Epithelial cell of umbilical artery (primary cell): ENCODE measurements at places on chromosomes 5 and 9. TPM values are rescaled to one million over a fixed set of nuclear protein-coding genes. Genes with fewer than 3 reads are reported as not detected.

Gene PTGES
- total RNA-seq: 0.32 and 0.46 TPM in 2 replicates

Gene CD74
- 0.65 and 1.2 TPM in 2 replicates for total RNA-seq

Gene CTNNAL1
- total RNA-seq: 178 and 239 TPM in 2 replicates

Gene SLC6A3
- under 0.01 TPM in 1 of 2 replicates, not detected in the other for total RNA-seq

Gene SLC12A7
- 15.8 and 17.2 TPM in 2 replicates for total RNA-seq

Gene KIF12
- under 0.01 and 0.30 TPM in 2 replicates for total RNA-seq

Gene NXNL2
- total RNA-seq: not detected in 2 replicates

Gene CAPSL
- not detected in 2 replicates for total RNA-seq

Gene PALM2AKAP2
- total RNA-seq: under 0.01 TPM in 1 of 2 replicates, not detected in the other
